NCI-H2171 (cell line): ENCODE measurements at places on chromosomes 1 and 21.

- no peak for DNase-seq
Measured at GRCh38 chr1:151862604-151863003, 9.1 kb upstream of the THEM5 start.

DNA sequence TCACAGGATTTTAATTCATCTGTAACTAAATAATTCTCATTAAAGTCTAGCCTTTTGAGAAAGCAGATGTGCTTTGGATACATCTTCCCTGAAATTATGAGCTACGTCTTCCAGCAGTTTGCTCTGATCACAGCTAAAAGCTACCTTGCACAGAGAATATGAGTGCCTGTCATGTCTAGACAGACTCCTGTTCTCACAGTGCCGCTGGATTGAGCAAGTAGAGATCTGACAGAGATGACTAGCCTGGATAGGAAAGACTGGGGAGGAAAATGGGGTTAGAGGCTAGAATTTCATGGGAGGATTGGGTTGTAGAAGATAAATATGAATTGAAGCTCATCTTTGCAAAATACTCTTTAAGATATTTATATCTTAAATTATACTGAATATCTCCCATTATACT lies 24.1 kb downstream of the CEPT1 start:
- peak; percentile 9 for DNase-seq

GRCh38 chr21:42524341-42525028 lies 10.8 kb downstream of the SLC37A1 start:
- peak; percentile 66 for DNase-seq

- no peak for DNase-seq
Measured at GRCh38 chr21:15735409-15735808, 5.6 kb downstream of the USP25 start.

DNA sequence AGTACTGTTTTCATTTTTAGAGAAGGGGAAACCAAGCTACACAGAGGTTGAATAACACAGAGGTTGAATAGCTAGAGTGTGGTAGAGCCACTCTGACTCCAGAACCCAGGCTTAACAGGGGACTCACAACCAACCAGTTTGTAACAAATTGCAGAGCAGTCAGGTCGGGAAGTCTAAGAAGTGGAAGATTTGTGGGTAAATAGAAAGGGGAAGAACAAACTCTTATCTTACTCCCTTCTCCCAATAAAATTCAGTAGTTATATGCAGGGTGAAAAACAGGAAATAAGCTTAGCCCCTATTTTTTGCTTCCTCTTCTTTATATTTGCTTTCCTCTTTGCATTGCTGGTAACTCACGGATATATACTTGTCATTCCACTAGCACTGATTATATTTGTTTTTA lies 23.2 kb downstream of the CDC42 start:
- no peak for DNase-seq

DNA sequence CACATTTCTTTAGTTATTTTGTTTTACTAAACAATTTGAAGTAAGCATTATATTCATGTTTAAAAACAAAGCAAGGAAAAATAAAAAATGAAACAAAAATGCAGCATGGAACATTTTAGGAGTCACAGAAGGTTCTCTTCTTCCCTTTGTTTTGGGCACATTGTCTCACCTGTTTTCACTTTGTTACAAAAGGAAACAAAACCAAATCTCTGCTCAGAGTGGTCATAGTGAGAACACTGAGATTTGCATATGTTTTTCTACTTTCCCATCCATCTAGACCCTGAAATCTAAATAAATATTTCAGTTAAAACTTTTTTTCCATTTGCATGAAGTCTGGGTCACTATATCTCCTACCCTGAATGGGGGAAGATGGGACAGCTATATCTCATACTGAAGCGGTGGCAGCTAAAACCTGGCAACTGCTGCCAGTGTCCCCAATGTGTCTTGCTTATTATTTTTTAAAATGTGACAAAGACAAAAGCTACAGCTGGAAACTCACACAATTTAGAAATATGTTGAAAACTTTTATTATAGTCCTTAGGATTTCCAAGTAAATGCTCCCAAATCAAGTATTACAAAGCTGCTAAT lies 3.5 kb downstream of the EXOC8 start:
- DNase-seq = no peak

- no peak for DNase-seq
Measured at GRCh38 chr1:87134061-87134460, 194.6 kb upstream of the LMO4 start.

- DNase-seq = no peak
Measured at GRCh38 chr1:98292994-98293393, 368.5 kb upstream of the SNX7 start.

DNA sequence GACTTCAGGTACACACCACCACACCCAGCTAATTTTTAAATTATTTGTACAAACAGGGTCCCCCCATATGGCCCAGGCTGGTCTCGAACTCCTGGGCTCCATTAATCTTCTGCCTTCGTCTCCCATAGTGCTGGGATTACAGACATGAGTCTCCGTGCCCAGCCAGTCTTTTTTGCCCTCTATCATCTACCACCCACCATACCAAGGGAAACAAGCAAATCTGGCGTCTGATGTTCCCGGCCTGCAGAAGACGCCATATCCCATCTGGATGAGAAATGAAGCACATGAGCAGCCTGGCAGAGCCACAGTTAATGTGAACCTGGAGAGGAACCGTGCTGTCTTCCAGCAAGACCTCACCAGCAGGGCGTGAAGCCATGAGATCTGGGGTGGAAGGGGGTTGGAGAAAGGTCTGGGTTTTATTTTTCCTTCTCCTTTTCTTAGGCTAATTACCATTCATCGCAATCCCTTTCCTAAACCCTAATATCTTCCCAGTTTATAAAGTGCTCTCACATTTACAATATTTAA lies 1.8 kb upstream of the PRELP start:
- no peak for DNase-seq

DNA sequence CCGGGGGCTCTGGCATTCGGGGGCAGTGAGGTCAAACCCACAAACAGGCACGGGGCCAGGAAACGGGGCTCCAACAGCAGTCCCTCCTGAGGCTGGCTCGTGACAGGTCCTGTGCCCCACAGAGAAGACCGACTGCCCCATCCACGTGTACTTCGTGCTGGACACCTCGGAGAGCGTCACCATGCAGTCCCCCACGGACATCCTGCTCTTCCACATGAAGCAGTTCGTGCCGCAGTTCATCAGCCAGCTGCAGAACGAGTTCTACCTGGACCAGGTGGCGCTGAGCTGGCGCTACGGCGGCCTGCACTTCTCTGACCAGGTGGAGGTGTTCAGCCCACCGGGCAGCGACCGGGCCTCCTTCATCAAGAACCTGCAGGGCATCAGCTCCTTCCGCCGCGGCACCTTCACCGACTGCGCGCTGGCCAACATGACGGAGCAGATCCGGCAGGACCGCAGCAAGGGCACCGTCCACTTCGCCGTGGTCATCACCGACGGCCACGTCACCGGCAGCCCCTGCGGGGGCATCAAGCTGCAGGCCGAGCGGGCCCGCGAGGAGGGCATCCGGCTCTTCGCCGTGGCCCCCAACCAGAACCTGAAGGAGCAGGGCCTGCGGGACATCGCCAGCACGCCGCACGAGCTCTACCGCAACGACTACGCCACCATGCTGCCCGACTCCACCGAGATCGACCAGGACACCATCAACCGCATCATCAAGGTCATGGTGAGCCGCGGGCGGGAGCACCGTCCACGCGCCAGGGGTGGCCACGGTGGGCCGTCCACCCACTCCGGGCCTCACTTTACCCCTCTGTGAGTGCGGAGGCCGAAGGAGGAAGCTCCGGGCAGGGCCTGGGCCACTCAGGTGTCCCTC lies 14.2 kb downstream of the COL6A2 start:
- DNase-seq = no peak

DNA sequence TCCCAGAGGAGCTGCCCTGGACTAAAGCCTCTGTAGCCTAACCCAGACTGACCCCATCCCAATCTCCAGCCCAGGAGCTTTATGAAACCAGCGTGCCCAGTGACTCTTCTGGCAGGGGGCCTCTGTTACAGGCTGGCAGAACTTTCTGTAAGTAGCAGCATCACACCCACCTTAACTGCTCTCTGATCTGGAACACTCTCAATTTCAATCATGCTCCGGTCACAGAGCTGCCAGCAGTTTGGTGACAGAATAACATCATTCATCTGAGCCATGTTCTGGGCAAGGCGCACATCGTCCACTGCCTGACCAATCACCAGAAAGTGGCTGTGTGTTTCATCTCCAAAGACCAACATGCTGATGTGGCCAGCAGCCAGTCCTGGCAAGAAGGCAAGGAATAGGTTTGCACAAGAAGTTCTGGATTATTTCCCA lies 14.7 kb downstream of the ADCY10 start:
- no peak for DNase-seq
